ENCODE measurements at places on chromosomes 4 and X. TPM values are rescaled to one million over a fixed set of nuclear protein-coding genes. Genes with fewer than 3 reads are reported as not detected.

UNC5C gene
- total RNA-seq = 3.2 TPM

BST1 gene
- 3.8 TPM for total RNA-seq

NLGN4X gene
- total RNA-seq = 0.55 TPM

GSPT2 gene
- total RNA-seq = 9.7 TPM

KIT gene
- total RNA-seq = 1.8 TPM

UBE2A gene
- total RNA-seq = 69.6 TPM

RXFP1 gene
- not detected for total RNA-seq

IL21 gene
- total RNA-seq = not detected

NAP1L5 gene
- total RNA-seq = 3.5 TPM

GPR50 gene
- not detected for total RNA-seq

GRCh38 chrX:45664727-45665290, 464.1 kb upstream of the DIPK2B start:
- no peak for DNase-seq

- no peak for DNase-seq
Observed at GRCh38 chr4:7646384-7647061, 211.8 kb upstream of the PSAPL1 start.

GRCh38 chr4:1248245-1249147, at the start of gene CTBP1:
Gene CTBP1 (minus strand): TSS chr4:1249130. CDS start chr4:1241331, 7,799 bp downstream.
- DNase-seq = peak; percentile 86

- no peak for DNase-seq
Observed at GRCh38 chr4:60884587-60884986, 315.5 kb upstream of the ADGRL3 start.

DNA sequence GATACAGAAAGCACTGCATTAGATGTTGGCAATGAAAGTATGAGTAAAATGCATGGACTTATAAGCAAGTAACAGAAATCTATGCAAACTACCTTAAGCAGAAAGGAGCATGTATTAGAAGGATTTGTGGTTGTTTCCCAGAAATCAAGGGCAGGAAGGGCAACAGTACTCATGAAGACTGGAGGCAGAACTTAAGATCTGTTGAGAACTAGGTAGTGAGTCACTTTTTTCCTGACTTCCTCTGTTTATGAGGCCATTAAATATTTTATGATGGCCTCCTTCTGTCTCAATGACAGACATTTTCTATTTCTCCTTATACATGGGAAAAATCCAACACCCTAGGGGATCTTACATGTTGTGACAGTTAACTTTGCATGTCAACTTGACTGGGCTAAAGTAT, 398.2 kb downstream of the MID1IP1 start:
- no peak for DNase-seq

GRCh38 chr4:6172093-6172926, 28.0 kb downstream of the JAKMIP1 start:
- DNase-seq = no peak

GRCh38 chr4:45082101-45082500, 355.7 kb upstream of the GNPDA2 start:
- no peak for DNase-seq

- no peak for DNase-seq
Observed at GRCh38 chrX:3679669-3680068, 33.8 kb downstream of the PRKX start.

- peak; percentile 22 for DNase-seq
Observed at GRCh38 chr4:60724623-60725022, 475.5 kb upstream of the ADGRL3 start.

- no peak for DNase-seq
Observed at GRCh38 chr4:177308847-177309521, 690 bp upstream of the NEIL3 start.

DNA sequence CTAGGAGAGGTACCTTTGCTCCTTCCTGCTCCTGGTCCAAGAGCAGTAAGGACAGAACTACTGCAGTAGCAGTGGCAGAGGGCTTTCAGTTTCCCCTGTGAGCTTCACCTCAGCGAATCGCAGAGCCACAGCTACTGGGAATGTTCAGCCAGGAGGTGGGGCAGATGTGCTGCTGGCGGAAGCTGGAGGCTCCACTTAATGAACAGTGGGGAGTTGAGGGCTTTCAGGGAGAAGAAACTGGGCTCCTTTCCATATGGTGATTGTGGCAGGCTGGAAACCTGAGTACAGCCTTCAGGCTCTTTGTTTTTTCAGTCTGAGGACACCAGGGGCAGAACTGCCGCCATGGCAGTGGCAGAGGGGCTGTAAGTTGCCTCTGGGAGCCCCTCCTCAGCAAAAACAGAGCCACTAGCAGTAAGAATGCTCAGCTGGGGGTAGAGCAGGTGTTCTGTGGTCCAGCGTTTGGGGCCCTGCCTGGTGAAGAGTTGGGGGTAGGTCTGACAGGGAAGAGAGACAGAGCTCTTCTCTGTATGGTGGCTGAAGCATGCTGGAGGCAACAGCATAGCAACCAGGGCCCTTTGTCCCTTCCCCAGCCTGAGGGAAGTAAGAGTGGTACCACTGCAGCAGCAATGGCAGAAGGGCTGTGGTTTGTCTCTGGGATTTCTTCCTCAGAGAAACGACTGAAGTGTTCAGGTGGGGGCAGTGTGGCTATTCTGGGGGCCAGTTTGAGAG, 106.0 kb upstream of the GRXCR1 start:
- no peak for DNase-seq

GRCh38 chr4:125082729-125083417, 231.9 kb upstream of the FAT4 start:
- DNase-seq = no peak

GRCh38 chrX:120302434-120302833, 8.8 kb downstream of the TMEM255A start:
- no peak for DNase-seq

- no peak for DNase-seq
Observed at GRCh38 chrX:15903186-15903681, 48.6 kb upstream of the AP1S2 start.

DNA sequence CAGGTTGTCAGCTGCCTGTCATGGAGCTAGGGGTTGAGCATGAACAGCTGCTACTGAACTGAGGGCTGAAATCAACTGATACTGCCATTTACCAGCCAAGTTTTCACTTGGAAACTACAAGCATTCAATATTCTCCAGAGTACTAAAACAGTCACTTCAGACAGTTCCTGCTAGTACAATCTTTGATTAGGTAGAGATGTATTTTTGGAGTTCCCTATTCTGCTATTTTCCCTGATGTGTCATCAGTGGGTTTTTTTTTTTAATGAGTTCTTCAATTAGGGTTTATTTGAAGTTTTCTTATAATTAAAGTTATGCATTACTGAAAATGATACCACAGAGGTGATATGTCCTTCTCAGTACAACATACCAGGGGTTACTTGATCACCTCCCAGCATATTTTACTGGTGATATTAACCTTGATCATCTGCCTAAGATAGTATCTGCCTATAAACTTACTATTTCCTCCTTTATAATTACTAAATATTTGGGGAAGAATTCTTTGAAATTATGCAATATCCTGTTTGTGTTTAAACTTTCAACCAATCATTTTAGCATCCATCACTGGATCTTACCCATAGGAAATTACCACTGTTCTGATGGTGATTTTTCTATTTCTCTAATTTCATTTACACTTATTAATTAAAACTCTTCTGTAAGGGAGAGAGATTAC, 13.6 kb downstream of the PDCL2 start:
- no peak for DNase-seq

DNA sequence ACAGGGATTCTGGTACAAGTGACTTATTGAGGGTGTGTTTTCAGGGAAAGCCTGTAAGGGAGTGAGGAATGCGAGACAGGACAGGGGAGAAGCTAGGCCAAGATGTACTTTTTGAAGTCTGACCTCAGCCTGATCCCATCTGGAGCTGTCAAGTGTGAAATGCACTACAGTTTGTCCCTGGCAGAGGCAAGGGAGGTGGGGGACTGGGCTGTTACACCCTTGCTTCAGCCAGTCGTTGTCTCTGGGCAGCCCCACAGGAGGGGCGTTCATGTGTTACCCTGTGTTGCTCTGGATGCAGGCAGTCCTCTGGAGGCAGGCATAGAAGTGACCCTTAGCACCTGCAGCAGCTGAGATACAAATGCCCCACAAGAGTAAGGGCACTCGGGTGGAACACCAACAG, 25.8 kb downstream of the PPEF1 start:
- DNase-seq = no peak

GRCh38 chr4:121742794-121743193, 22.2 kb downstream of the SMIM43 start:
- DNase-seq = no peak

DNA sequence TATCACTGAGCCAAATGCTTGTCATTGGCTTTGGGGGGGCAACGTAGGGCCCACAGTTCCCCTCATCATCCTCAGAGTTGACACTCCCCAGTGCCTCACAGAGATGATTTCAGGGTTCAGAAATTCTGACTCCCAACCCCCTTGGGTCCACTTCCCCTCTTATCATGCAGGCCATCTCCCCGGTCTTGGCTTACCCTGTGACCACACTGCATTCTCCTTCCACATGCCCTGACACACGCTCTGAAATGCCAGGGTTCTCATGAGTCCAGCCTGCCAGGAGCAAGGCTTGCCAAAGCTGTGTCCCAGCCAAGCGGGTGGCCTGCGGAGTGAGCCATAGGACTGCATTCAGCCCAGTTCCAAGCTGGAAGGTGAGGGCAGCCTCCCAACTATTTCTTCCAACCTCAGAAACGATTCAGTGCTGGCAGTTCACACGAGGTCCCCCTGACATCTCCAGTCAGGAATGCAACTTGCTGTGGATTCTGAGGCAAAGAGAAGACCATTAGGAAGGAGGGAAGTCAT, 101.2 kb downstream of the SMIM20 start:
- peak; percentile 63 for DNase-seq

DNA sequence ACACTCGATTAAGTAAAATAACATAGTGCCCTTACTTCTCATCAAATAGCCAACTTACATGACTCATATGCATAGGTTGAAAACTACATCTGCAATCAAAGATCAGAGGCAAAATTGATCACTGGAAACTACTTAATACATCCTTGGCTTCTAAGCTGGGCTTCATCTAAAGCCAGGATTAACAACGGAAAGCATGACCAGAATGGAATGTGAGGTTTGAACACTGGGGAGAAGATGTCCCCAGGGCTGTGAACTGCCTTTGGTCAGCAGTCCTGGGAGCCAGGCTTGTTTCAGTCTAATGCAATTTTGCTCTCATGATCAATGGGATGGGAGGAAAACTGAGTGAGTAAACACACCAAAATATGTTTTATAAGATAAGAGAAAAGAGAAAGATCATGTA, 192.5 kb upstream of the TTC29 start:
- peak; percentile 13 for DNase-seq

GRCh38 chr4:52951016-52951415, 88.9 kb downstream of the RASL11B start:
- DNase-seq = no peak

DNA sequence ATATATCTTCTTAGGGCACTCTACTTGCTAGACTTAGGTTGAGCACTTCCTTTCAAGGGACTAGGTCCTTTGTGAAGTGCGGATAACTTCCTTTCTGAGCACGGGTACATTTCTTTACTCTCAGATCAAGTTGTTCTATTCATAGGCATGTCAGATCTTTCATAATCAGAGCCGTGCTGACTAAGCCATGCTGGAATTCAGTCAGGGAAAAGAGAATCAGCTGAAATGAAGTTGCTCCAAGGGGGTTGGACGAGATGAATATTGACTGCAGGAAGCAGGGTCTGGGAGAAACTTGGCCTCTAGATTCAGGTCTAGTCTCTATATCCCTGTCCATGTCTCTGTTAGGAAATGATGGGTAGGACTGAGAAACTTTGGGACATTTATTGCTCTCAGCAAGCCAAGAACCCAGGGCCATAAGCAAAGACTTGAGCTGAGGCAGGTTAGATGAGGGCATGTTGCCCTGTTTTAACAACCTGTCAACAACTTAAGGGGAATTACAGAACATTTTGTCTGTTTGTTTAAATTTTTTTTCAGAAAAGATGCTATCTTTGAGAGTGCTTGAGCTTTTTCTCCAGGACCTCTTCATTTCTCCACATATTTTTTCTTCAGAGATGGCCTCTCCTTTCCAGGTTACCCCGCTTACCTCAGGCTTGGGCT, 28.3 kb downstream of the AREG start:
- no peak for DNase-seq

DNA sequence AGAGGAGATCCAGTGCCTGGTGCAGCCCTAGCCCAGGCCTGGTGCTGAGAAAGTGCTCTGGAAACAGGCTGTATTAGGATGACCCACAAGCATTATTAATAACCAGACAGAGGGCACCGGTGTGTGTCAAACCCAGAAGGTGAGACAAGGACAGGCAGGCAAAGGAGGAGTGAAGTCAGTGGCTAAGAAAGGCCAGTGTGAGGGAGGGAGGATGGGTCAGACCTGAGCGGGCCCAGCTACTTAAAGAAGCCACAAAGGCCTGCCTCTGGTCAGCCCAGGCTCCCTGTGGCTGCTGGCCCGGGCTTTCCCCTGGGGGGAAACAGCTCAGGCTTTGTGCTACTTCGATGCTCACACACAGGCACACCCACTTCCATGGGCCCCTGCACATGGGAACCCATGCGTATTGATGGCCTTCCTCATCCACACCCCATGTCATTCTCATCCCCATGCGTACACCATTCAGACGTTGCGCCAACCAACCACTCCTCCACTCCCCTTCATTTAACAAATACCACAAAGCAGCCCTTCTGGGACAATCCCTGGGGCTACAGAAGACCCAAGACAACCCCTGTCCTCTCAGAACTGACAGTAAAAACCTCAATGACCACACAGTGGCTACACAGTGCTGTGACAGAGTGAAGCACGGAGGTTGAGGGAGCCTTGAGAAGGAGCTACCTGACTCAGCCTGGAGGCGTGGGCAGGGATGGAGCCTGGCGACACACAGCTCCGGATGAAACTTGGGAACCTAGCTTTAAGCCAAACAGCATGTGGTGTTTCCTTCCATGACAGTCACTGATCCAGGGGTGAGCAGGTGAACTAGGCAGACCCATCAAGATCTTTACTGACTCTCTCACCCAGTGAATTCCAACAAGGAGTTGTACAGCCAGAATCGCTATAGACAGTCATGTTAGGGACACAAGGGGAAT, 24.9 kb upstream of the MTM1 start:
- DNase-seq = no peak

GRCh38 chrX:119512146-119512800, 44.0 kb downstream of the SLC25A5 start:
- peak; percentile 54 for DNase-seq

- no peak for DNase-seq
Observed at GRCh38 chr4:27128443-27128842, 267.8 kb downstream of the STIM2 start.

- DNase-seq = no peak
Observed at GRCh38 chrX:87961471-87961870, 443.9 kb downstream of the KLHL4 start.

DNA sequence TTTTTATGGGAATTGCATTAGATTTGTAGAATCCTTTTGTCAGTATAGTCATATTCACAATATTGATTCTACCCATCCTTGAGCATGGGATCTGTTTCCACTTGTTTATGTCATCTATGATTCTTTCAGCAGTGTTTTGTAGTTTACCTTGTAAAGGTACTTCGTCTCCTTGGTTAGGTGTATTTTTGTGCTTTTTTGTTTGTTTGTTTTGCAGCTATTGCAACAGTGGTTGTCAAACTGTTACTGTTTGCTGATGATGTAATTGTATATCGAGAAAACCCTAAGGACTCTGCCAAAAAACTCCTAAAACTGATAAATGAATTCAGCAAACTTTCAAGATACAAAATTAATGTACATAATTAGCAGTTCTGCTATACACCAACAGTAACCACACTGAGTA, 127.9 kb upstream of the AR start:
- no peak for DNase-seq

GRCh38 chr4:113013751-113014150, 35.7 kb upstream of the ANK2 start:
- no peak for DNase-seq

GRCh38 chrX:13081395-13082205, 37.2 kb upstream of the FAM9C start:
- no peak for DNase-seq

GRCh38 chrX:125826080-125826479, 340.0 kb downstream of the DCAF12L2 start:
- no peak for DNase-seq

All from heart right ventricle (tissue), 16 donors.